CD4-positive, alpha-beta T cell treated with Interleukin-15 for 1 hour (primary cell): ENCODE measurements at places on chromosomes 7 and 10.

- DNase-seq: no peak
These were observed 381.8 kb upstream of the FZD8 start for GRCh38 chr10:36023939-36024338.

- DNase-seq: no peak
These were observed 1196.9 kb downstream of the SORCS3 start for GRCh38 chr10:105837951-105838350.

DNA sequence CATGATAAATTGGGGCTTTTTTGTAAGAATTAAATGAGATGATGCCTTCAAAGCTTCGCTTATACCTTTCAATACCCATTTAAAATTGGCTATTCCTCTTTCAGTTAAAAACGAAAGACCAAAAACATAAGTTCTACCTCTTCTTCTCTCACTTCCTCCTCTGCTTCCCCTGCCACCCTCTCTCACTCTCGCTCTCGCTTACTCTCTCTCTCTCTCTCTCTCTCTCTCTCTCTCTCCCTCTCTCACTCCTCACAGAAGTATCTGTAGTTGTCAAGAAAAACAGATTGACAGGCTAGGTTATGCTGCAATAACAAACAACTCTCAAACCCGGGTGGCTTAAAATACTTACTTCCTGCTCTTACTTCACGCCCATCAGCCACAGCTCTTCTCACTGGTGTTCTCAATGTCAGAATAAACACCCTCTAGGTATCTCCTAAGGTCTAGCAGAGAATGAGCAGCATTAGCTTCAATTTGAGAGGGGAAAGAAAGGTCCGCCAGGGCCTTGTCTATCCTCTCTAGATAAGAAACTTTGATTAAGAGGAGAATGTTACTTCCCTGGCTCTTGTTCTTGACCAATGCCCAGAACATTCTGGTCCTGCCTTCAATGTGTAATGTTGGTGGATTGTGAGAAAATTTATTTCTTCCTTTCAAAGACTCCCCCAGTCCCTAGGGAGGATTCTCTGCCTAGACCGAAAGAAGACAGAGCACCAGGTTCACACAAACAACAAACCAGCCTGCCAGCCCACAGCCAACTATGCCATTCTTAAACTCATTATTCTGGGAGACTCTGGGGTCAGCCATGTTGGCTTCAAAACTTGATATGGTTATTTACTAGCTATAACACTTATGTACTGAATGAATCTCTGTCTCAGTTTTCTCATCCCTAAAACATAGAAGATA lies 1028.7 kb downstream of the XPNPEP1 start:
- no peak for DNase-seq

DNA sequence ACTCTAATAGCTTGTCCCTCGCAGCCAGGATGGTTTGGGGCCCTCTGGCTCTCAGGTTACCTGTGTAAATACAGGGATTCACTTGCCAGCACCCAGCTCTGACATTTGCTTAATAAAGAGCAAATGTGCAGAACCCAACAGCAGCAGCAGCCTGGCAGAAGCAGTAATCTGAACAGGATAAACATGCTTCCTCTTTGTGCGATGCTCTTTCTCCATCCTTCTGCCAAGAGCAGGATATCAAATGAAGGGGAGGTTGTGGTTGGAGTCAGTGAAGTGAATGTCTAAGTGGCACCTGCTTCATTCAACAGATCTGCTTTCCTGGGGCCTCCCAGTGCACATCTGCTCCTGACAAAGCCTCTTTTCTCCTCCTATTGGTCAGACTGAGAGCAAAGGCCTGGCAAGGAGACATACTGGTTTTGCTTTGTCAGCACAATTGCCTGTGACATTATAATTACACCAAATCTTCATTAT lies 130.3 kb downstream of the NRF1 start:
- DNase-seq: no peak

DNA sequence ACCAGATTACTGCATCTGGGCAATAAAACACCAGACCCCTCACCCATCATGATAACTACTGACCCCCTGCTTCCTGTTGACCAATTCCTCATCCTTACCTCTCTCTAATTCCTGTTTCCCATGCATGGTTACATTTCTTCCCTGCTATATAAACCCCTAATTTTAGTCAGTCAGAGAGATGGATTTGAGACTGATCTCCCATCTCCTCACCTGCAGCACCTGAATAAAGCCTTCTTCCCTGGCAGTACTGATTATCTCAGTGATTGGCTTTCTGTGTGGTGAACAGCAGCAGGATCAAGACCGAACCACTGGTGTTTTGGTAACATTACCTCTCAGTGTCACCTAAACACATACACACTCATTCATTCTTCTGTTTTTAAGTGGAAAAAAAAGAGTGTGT lies 41.2 kb upstream of the SVIL start:
- DNase-seq: no peak
